ENCODE measurements at places on chromosomes 4 and X.

- DNase-seq: no peak
Observed at GRCh38 chr4:76589402-76589801, 154.4 kb downstream of the SHROOM3 start.

DNA sequence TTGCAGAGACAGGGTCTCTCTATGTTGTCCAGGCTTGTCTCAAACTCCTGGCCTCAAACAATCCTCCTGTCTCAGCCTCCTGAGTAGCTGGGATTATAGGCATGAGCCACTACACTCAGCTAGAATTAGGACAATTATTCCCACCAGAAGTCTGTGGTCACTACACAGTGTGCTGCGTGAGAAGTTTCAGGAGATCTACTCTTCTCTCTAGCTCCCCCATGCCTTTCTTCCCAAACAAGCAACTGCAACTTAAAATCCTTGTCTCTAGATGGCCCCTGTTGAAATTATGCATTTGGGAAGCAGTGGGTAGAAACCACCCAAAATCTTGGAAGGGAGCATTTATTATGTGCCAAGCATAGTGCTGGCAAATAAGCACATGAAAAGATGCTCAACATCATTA is 21.1 kb upstream of the MAP7D3 start:
- DNase-seq: no peak

DNA sequence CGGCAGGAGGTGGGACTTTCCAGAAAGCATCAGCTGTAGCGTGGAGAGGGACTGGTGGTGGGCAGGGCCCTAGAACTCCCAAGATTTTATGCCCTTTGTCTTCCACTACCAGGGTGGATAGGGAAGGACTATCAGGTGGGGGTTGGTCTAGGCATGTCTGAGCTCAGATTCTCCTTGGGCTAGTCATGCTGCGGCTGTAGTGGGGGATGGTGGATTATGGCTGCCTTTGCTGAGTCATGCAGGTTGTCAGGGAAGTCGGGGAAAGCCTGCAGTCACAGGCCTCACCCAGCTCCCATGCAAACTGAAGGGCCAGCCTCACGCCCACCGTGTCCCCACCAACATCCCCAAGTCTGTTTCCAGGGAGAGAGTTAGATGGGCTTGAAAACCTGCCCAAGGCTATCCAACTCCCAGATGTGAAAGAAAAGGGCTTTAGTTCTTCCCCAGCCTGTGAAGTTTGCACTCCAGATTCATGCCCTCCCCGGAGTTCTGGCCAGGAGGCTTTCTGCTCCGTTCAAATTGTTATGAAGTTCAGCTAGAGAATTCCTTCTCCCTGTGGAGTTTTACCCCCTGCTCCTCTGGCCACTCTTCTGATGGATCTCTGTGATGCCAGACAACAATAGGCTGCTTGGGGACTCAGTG is 13.4 kb upstream of the MEPE start:
- no peak for DNase-seq

- DNase-seq: no peak
Observed at GRCh38 chrX:65509400-65509799, 25.2 kb downstream of the LAS1L start.

- DNase-seq: no peak
Observed at GRCh38 chr4:93740890-93741289, 87.7 kb upstream of the ATOH1 start.

DNA sequence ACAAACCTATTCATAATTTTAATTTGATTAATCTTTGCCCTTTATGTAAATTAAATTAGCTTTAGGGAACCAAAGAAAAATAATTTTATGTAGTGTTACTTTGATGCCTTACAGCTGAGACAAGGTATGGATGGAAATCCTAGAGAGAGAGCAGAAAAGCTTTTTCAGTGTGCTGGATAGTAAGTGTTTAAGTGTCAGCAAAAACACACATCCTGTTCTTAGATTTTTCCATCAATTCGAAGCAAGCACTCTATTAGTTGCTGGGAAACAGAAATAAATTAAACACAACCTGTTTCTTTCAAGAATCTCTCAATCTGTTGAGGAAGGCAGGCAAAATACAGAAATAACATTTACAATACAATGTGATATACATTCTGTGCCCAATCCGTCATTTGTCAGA is 327.8 kb downstream of the GALNTL6 start:
- no peak for DNase-seq

DNA sequence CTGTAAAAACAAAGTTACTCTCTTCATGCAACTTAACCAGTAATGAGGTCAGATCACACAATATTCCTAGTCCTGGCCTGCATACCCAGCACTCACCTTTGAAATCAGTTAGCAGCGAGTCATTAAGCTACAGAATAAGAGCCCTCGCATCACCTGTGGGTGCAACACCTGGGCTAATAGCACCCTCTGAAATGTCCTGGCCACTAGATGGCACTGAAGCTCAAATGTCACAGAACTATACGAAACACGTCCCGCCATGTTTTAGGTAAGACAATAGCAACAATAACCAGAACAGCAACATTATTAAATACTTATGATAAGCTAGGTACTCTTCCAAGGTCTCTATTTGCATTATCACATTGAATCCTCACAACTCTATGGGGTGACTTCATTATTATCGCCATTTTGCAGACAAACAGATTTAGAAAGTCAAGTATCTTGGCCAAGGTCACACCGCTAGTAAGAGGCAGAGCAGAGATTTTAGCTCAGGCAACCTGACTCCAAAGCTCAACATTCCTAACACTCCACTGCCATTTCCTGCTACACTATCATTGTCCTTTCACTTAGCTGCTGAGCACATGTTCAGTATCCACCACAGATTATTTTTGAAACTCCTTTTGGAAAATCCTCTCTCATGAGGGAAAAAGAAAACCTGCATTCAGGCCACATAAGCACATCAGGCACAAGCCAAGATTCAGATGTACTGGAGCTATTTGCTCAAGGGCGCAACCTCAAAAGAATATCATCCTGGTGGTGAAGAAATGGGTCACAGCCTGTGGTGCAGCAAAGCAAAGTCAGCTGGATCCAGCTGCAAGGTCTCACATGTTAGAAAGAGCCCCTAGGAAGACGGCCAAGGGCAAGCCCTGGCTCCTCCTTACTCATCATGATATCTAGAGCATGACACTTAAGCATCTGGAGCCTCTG is 59.5 kb upstream of the KDR start:
- DNase-seq: no peak

GRCh38 chr4:22428441-22428840 is 87.4 kb downstream of the ADGRA3 start:
- no peak for DNase-seq

DNA sequence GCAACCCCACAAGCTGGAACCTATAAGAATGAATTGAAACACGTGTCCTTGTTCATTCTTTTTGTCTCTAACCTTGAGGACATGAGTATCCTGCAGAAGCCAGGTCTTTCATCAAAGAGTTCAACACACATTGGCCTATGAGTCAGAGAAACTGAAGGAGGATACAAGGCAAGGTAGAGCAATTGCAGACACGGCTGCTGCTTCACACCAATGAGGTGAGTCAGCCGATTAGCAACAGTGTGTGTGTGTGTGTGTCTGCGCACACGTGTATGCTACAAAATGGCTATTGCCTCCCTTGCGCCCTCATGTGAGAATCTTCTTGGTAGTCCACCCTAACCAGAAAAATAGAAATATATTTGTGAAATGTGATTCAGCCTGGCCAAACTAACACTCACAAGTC is 1477.7 kb upstream of the IGFBP7 start:
- no peak for DNase-seq

GRCh38 chr4:120753854-120754253 is 168.7 kb downstream of the PRDM5 start:
- DNase-seq: no peak

DNA sequence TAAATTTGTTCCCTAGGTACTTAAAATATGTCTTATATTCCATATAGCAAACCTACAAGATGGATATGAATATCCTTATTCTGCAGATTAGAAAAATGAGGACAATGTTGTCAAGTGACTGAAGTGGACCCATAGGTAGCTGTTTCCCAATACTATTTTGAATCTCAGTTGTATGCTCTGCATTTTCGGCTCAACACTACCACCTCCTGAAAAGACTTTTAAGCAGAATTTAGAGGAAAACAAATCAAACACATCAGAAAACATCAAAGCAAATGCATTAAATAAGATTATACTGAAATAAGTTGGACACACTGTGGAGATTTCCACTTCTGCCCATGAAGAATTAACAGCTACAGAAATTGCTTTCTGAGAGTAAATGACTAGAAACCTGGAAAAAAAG is 488.7 kb downstream of the TRIML1 start:
- no peak for DNase-seq

DNA sequence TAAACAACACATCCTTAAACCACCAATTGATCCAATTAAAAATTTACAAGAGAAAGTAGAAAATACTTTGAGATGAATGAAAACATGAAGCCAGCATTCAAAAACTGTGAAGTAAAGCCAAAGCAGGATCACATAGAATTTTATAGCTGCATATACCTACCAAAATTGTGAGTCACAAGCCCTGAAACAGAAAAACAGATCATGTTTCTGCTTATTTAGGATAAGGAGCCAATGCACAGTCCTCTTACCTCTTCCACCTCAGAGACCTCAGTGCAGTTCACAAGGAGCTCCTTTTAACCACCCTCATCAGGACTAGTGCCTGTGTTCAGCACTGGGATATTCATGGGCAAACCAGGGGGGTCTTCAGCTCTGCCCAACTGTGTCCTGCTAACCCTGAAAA is 386.7 kb downstream of the TECRL start:
- no peak for DNase-seq

DNA sequence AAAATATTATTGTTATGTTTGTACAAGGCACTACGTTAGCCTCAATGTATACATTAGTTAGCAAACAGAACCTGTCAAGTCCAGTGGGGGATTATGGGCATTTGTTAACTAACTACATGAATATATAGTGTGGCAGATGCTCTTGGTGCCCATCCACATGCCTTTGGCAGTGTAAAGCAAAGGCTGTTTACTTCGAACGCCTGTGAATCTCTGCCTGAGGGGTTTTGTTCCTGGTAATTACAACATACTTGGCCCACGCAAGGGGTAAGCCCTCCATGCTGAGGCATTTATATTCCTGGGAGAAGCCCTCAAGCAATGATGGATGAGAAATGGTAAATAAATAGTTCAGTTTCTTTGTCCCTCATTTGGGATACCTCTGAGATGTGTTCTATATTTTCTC is 119.7 kb downstream of the IL1RAPL1 start:
- DNase-seq: no peak

- no peak for DNase-seq
Observed at GRCh38 chr4:182427554-182427953, 184.4 kb downstream of the TENM3 start.

All from left renal pelvis (tissue), 4 donors.